ENCODE measurements at places on chromosomes 3 and 15.

DNA sequence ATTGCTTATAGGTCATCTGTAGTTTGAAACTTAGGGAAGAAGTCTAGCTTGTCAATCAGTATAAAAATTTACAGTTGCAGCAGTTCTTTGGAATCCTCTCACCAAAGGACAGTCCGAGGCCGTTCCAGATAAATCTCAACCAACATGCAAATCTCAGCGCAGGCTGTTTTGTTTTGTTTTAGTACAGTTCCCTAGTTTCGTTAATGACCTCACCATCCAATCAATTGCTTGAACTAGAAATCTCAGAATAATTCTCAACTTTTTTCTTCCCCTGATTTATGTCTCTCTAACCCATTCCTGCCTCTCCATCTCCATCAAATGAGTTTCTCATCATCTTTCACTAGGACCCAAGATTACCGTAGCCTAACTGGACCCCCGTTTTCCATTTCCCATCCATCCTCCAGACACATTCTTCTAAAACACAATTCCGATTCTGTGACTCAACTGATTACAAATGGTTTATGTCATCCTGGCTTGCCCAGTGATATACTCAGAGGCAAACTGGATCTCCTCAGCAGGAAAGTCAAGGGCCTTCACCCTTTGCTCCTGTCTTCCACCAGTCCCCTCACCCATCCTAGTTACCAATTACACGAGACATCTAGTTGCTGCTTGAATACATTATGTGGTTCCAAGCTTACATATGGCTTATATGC is 1.3 kb downstream of the SMCO1 start:
- no peak overlapping the region for H3K4me3 ChIP-seq
- H3K27ac ChIP-seq: no peak overlapping the region
- no peaks in the 10 kb centered on the region for H3K27me3 ChIP-seq
- peaks cover 5% of the 10 kb centered on the region for H3K4me1 ChIP-seq
- no peak for DNase-seq

- no peaks in the 10 kb centered on the region for H3K27me3 ChIP-seq
- no peak overlapping the region for H3K27ac ChIP-seq
- no peak for DNase-seq
- H3K4me3 ChIP-seq: no peak overlapping the region
These were observed 641.5 kb downstream of the PLOD2 start for GRCh38 chr3:145519398-145520047.

- peaks cover 10% of the 10 kb centered on the region for H3K36me3 ChIP-seq
- H3K27ac ChIP-seq: no peak overlapping the region
- no peak overlapping the region for H3K4me3 ChIP-seq
- H3K4me1 ChIP-seq: peaks cover 21% of the 10 kb centered on the region
These were observed 380.3 kb upstream of the CBLB start for GRCh38 chr3:106249159-106249558.

GRCh38 chr3:125605756-125606155 is 10.5 kb upstream of the OSBPL11 start:
- no peak for DNase-seq
- no peak overlapping the region for H3K27ac ChIP-seq
- H3K27me3 ChIP-seq: peaks cover 10% of the 10 kb centered on the region
- no peaks in the 10 kb centered on the region for H3K4me1 ChIP-seq
- no peaks in the 10 kb centered on the region for H3K36me3 ChIP-seq
